ENCODE measurements at places on chromosomes 3 and 15.

DNA sequence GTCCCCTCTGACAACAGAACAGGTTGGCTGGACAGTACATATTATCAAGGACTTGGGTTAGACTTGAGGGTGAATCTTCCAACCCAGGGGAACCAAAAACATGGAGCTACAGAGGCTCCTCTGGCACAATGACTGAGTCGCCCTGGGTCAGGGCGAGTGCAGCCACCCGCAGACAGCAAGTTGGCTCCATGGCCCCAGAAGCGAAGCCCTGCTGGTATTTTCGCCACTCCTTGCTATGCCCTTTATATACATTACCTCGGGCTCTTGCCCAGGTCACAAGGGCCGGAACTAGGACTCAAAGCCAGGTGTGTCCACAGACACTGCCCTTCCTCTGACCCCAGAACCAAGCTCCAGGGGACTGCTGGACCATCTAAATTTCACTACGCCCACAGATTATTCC is 64.6 kb downstream of the ADCY5 start:
- DNase-seq = no peak

- peak; percentile 49 for DNase-seq
Observed at GRCh38 chr3:188978421-188979171, 193.2 kb upstream of the TPRG1 start.

- no peak for DNase-seq
Observed at GRCh38 chr3:172201136-172201869, 161.9 kb downstream of the FNDC3B start.

DNA sequence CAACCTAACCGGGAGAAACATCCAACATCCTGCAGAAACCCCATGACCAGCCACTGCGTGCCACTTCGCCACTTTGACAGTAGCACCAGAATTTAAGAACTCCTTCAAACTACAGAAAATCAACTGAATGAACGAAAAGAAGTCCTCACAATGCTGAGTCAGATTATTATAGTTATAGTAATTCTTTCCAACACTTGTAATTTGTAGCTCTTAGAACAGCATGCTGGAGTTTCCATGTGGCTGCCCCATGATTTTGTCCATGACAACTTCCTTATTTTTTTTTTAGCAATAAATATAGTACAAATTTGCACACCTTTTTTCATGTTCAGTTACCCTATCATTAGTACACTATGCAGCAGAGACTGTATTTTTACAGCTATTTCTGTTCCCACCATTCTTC is 26.1 kb upstream of the SSR3 start:
- DNase-seq = no peak

DNA sequence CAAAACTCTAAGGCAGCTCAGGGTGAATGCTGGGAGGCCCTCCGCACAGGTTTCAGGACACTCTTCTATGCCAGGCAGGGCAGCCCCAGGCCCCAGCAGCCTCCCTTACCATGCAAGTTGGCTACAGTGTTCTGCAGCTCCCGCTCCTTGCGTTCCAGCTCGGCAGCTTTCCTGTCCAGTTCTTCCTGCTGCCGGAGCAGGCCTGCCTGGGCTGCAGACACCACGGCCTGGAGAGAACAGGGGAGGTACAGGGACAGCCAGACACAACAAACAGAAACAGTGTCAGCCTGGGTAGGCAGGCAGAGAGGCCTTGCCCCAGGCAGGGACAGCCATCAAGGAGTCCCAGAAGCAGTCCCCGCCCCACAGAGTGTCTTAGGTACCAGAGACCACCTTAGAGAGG is 9.0 kb upstream of the ULK3 start:
- no peak for DNase-seq

GRCh38 chr3:19688767-19689166 is 245.2 kb downstream of the EFHB start:
- DNase-seq = no peak

GRCh38 chr3:174002543-174002942 is 605.0 kb downstream of the NLGN1 start:
- DNase-seq = no peak

DNA sequence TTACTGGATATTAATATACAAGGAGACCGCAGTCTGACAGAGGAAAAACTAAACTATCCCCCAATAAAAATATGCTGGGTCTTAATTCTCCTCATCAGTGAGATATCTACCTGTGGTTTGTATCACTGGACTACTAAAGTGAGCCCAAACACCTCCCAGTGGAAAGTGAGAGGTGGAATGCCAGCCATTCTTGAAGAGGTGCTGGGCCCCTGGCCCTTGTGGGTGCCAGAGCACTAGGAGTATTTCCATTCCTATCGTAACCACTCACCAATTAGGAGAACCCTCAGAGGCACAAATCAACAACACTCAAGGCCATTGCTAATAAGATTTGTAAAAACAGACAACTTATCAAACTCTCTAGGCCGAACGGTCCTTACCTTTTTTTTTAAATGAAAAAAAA is 121.5 kb upstream of the TSPAN3 start:
- DNase-seq = no peak

DNA sequence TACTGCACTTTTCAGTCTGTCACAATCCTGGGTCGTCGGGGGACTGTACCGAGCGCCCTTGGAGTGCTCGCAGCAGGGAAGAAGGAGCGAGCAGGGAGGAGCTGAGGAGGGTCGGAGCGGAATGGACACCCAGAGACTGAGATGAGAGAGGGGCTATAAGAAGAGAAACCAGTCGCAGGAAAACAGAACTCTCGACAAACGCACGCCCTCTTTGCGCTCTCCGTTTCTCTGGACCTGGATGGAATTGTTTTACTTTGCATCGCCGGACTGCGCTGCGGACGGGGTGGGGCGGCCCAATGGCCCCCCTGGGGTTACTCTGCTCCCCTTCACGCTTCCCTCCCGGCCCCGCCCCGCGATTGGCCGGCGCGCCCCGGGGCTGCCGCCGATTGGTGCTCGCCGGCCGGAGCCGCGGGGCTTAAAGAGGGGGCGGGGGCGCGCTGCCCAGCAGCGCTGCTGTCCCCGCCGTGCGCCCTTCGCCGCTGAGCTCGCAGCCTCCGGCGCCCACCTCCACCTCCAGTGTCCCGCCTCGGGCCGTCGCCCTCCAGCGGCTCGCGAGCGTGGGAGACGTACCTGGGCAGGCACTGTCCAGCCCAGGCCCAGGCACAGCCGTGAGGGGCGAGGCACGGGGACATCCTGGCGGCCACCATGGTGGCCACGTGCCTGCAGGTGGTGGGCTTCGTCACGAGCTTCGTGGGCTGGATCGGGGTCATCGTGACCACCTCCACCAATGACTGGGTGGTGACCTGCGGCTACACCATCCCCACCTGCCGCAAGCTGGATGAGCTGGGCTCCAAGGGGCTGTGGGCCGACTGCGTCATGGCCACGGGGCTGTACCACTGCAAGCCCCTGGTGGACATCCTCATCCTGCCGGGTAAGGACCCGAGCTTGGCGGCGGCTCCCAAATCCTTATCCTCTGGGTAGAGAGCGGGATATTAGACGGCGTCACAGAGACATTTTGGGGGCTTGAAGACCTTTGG is at the start of gene CLDN11:
TSS of gene CLDN11 (plus strand) at position 447 of the 977 bp plus-strand sequence. CDS start at position 646, 199 bp downstream.
- DNase-seq = no peak

DNA sequence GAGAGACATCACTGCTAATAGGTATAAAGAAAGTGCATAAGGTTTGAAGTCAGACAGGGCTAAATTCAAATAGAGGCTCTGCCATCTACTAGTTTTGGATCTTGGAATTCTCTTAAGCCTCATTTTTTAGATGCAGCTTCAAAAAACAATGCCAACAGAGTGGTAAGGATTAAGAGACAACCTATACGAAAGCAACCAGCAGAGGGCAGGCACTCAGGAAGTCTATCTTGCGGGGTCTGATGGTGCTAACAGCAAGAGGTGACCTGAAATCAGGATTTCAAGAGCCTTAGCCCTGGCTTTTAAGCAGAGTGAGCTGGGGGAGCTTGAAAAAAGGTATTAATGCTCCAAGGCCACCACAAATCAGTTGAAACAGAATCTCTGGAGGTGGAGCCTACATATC is 40.7 kb downstream of the LDHAL6B start:
- peak; percentile 45 for DNase-seq

DNA sequence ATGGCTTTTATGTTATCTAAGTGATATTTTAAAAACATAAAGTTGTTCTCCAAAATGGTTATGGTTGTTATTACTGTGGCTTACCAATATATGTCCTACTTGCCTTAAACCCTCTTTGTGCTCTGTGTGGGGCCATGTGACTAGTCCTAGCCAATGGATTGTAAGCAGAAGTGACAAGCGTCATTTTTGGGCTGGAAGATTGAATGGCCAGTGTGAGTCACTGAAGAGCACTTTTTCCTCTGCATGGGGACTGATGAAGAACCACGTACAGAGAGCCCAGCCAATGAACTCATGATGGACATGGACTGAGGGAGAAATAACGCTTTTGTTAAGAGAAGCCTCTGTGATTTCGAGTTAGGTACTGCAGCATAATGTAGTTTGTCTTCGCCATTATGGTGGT is 332.7 kb downstream of the EDEM1 start:
- DNase-seq = no peak

- DNase-seq = no peak
Observed at GRCh38 chr15:98923171-98923570, 84.4 kb downstream of the PGPEP1L start.

GRCh38 chr15:68062946-68063465 is 8.9 kb downstream of the PIAS1 start:
- DNase-seq = no peak

- DNase-seq = no peak
Observed at GRCh38 chr15:89455535-89455934, 40.8 kb downstream of the RHCG start.

- no peak for DNase-seq
Observed at GRCh38 chr15:44188795-44189194, 6.3 kb downstream of the FRMD5 start.

- no peak for DNase-seq
Observed at GRCh38 chr15:25987638-25988037, 124.5 kb upstream of the ATP10A start.

DNA sequence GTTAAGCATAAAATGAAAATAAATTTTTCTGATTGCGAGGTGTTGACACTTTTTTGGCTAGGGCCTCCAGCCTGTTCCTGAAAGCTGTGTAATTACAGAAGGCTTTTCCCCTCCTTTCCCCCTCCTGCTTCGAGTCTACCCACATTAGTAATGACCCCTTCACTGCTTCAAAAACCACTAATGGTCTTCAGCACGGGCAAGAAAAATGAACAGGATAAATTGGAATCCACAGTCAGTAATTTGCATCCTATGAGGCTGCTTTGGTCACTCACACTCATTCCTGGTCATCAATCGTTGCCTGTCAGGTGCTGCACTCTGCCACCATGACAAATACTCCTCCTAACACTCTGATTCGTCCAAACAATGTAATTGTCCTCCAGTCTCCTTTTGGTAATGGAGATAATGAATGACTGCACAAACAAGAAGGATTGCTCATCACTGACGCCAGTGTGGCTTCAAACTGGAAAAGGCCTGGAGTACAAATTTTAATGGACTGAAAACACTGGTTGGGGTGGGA is 148.6 kb downstream of the MEIS2 start:
- no peak for DNase-seq

DNA sequence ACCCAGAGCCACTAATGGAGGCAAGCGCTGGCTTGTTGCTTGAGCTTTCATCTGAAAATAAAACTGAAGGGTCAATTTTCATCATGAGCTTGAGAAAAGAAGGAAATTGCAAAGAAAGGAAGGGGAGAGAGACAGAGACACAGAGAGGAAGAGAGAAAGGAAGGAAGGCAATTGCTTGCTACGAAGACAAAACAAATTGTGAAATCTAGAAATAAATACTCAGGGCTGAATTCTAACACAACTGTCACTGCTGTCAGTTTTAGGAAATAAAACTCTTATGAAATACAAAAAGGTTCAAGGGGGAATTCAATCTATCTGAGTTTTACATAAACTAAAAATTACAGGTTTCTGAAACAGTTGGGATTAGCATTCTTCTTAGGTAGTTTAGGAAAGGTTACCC is 36.7 kb downstream of the FOXP1 start:
- no peak for DNase-seq

DNA sequence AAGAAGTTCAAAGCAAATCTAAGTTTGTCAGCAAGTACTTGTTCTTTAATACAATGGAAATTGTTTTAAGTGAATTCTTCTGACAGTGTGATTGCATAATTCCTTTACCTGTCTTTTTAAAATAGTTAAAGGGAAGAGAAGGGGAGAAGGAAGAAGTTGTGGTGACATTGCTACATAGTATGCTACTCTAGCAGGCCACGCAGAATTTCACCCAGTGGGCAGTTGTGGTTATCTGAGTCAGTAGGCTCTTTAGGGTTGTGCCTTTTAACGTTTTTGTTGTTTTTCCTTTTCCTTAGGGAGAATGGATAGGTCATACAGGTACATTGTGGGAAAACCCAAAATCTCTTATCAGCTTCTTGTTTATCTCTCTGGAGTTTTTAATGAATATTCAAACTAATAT is 40.4 kb downstream of the KIF15 start:
- DNase-seq = no peak

DNA sequence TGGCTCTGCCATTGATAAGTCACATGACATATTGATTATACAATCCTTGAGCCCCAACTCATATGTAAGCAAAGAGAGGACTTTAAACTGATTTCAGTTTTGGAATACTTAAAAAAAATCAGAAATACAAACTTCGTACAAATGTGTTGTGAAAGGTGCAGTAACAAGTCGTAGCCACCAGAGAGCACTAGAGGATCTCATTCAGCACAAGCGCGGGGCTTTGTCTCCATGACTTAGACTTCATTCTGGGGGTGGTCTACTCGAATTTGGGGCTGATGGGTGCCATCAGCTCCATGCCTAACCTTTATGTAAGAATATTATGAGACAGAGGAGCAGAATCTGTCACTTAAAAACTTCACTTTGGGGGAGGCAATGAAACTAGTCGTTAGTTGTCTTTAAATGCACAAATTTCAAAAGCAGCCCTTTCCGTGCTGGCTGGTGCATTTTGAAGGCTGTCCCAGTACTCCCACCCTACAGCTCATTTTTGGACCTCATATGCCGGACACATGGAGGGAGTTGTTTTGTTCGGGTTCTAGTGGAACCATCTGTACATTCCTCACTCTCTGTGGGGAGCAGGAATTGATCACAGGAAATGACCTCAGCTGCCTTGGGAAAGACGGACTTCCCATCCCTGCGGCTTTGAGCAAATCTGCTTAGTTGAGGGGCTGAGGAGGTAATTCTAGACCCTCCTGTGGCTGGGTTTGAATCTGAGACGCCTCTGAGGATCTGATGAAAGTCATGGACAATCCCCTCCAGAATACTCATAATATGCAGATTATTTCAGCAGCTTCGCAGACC is 27.5 kb upstream of the MASP1 start:
- peak; percentile 41 for DNase-seq

DNA sequence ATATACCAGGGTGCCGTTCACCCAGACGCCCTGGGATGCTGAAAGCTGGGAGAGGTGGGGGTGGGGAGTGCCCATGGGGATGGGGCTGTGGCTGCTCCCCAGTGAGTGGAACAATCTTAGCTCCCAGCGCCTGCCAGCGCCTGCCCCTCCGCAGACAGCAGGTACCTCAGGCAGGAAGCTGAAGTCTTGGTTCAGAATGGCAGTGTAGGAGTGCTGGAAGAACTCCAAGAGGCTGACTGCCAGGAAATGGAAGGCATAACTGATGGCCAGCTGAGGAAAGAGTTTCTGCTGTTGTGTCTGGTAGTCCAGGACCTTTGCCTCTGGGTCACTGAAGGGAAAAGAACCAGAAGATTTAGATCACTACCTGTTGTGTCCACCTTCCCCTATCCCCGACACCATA is 8.4 kb downstream of the ACOX2 start:
- DNase-seq = no peak

GRCh38 chr3:45965653-45966052 is 22.4 kb downstream of the CXCR6 start:
- no peak for DNase-seq

Data from NCI-H1694 treated with DMSO at 0.1 percent for 48 hours (cell line).